ENCODE measurements at places on chromosomes 11 and 22. TPM values are rescaled to one million over a fixed set of nuclear protein-coding genes. Genes with fewer than 3 reads are reported as not detected.
A peak's percentile ranks its signal among the peaks of the same experiment; 100 is the strongest.

The SHISAL1 gene
- 1.3 TPM for total RNA-seq

GRCh38 chr11:78696177-78696576 is 121.5 kb upstream of the NARS2 start:
- no peak for DNase-seq

GRCh38 chr22:30918761-30919160 is 49.8 kb downstream of the MORC2 start:
- no peak for DNase-seq

The GRIK4 gene
- 0.13 TPM for total RNA-seq

DNA sequence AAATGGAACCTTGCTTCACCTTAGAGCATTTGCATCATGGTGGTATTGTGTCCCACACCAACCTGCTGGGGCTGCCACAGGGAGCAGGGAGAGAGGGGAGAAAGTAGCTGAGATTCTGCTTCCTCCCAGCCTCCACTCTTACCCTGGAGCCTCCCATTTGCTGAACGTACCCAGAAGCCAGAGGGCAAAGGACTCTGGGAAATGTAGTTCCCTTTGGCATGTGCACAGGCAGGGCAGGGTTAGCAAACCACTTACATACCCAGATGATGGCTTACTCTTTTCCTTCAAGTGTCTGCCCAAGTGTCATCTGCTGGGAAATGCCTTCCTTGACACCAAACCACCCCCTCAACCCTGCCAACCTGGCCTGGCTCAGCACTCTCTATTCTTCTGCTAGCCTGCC is 16.9 kb downstream of the SMIM38 start:
- DNase-seq: peak; percentile 6

The TCF20 gene
- 17.6 TPM for total RNA-seq

- peak; percentile 46 for DNase-seq
Measured at GRCh38 chr11:8070417-8071115, 10.4 kb upstream of the TUB start.

GRCh38 chr11:637593-638521 is 788 bp downstream of the DRD4 start:
- no peak for DNase-seq

The DBX1 gene
- not detected for total RNA-seq

GRCh38 chr22:46934746-46935491 is 172.5 kb downstream of the TBC1D22A start:
- peak; percentile 96 for DNase-seq

GRCh38 chr22:37274380-37274862 is 7.9 kb upstream of the CYTH4 start:
- DNase-seq: no peak

- DNase-seq: peak; percentile 49
Measured at GRCh38 chr11:36333897-36334296, 37.8 kb downstream of the PRR5L start.

GRCh38 chr11:22787551-22788162 is 41.9 kb downstream of the SVIP start:
- peak; percentile 27 for DNase-seq

The OR6A2 gene
- total RNA-seq: not detected

GRCh38 chr22:20653795-20654342 is 120.0 kb upstream of the SERPIND1 start:
- DNase-seq: no peak

The KRTAP5-11 gene
- not detected for total RNA-seq

- DNase-seq: no peak
Measured at GRCh38 chr11:65610404-65610803, 3.6 kb downstream of the MAP3K11 start.

The MYEOV gene
- 11.8 TPM for total RNA-seq

The FGF3 gene
- not detected for total RNA-seq

The RIC3 gene
- not detected for total RNA-seq

The SDHAF2 gene
- 38.2 TPM for total RNA-seq

- DNase-seq: no peak
Measured at GRCh38 chr11:118892514-118892913, 8.8 kb downstream of the CXCR5 start.

The ANKRD49 gene
- total RNA-seq: 11.5 TPM

GRCh38 chr11:28058333-28058732 is 49.6 kb downstream of the KIF18A start:
- peak; percentile 11 for DNase-seq

DNA sequence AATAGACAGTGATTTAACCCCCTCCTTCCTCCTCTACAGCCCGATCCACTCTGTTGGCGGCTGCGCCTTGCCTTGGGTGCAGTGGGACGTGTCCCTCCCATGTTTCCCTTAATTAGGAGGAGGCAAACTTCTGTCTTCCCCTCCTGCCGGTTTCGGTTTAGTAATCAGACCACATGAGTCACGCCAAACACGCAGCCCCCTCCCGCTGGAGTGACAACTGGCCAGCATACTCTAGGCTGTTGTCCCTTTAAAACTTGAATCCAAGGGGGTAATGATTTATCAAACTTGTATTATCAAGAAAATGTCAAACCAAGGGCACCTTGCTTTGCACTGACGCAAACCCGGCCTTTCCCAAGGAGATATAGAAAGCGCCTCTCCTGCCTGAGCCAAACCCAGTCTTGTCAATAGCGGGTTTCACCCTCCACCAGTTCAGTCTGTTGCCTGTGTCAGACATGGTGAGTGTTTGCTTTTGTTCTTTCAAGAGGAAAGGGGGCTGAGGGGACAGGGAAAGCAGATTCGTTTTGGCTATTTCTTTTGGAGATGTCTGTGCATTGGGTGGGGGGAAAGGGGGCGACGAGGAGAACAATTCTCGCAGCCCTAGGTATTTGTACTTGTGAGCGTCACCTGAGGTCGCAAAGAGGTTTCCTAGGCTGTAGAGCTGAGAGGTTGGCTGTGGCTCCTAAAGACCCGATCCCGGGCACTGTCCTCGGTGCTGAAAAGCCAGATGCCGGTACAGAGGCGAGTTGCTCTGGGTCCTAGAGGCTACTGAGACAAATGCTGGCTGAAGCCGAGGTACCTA is at the start of gene SLC6A5:
SLC6A5 (plus strand) TSS at position 388 of the 799 bp plus-strand sequence; CDS start at position 453, 65 bp downstream.
- DNase-seq: peak; percentile 20

The APOA1 gene
- not detected for total RNA-seq

The MFRP gene
- total RNA-seq: not detected

The OR10A2 gene
- not detected for total RNA-seq

The POLR2F gene
- total RNA-seq: 45.9 TPM
